Kidney (tissue), 22 donors: ENCODE measurements at places on chromosomes 4 and X. TPM values are rescaled to one million over a fixed set of nuclear protein-coding genes. Genes with fewer than 3 reads are reported as not detected.

DNA sequence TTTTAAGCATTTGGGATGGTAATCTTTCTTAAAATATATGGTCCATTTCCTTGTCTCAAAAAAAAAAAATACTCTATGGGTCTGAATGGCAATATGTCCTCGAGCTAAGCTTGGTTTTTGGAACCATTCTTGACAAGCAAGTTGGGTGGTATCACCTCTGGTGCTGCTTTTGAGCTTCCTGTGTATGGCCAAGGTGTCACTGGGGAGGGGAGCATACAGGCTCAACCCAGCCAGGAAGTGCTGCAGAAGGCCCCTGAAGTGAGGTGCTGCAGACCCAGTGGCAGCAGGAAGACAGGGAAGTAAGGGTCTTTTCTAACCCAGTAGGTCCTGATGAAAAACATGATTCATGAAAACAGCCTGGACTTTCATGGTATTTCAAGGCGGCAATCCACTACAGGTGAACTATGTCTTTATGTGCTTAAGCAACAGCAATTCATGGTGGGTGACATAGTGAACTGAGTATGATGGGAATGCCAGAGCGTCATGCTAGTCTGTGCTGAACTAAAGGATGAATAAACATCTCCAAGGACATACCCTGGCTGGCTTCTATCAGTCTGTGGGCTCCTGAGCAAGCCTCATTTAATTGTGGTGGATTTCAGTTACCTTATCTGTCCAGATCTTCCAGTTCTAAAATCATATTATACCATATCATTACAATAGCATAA is 15.1 kb downstream of the TRAPPC2 start:
- DNase-seq, result no peak

DNA sequence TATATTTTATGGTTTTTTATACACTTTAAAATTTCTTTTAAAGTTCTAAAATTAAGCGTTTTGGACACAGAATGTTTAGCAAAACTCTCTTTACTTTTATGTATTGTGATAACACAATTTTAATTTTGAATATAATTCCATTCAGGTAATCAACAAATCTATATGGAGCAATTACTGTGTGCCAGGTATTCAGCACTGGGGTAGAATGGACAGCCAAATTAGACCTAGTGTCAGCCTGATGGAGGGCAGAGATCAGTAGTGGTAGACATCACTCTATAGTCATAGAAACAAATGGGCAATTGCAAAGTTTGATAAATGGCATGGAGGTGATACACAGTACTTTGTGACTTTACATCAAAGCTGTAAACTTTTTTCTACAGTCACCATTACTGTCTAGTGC is 41.8 kb upstream of the UNC5C start:
- DNase-seq, result no peak

GRCh38 chrX:39595977-39596376 is 501.8 kb downstream of the BCOR start:
- DNase-seq, result no peak

DNA sequence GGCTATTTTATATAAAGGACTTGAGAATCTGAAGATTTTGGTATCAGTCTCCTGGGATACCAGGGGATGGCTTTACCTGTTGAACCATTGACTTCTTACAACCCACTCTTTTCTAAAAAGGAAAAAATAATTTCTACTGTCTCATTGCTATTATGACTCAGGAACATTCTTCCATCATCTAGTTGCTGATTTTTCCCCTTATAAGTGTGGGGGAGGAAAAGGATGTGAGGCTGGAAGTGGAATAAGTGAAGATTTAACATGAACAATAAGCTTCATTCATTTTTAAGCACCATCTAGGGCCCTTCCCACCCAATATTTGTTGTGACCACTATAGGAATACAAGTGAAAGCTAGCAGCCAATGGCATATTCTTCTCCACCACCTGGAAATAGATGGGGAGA is 10.6 kb upstream of the MND1 start:
- no peak for DNase-seq

- DNase-seq, result peak; percentile 86
Observed at GRCh38 chrX:131792789-131793462, 230.2 kb upstream of the STK26 start.

- DNase-seq, result peak; percentile 38
Observed at GRCh38 chrX:139844163-139844562, 88.7 kb downstream of the ATP11C start.

GRCh38 chr4:80336582-80336981 is 1.1 kb downstream of the CFAP299 start:
- peak; percentile 38 for DNase-seq

GRCh38 chr4:186260504-186261448 is 5.2 kb upstream of the F11 start:
- DNase-seq, result no peak

GRCh38 chr4:83657336-83657735 is 121.4 kb downstream of the GPAT3 start:
- no peak for DNase-seq

TRIM60 gene
- not detected for total RNA-seq

DNA sequence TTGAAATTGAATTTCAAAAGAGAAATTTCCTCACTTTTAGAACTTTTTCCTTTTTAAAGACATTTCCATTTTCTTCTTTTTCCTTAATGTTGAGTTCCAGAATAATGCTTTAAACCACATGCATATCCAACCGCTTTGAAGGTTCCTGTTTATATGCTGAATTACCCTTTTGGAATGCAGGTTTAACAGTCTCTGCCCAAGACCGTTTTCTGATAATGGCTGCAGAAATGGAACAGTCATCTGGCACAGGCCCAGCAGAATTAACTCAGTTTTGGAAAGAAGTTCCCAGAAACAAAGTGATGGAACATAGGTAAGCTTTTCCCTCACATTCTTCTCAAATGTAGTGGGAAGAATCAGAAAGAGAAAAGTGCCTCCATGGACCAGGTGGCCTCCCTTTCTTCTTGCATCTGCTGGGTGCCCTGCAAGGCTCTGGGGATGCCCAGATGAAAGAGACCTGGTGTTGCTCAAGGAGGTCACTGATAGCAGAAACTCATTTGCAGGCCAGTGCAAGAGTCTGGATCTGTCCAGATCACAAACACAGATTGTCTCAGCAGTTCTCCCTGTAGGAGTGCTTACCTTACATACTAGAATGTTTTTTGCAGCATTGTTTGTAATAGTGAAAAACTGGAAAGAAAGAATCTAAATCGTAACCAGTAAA is 42.9 kb downstream of the MOSPD2 start:
- no peak for DNase-seq

PAPSS1 gene
- 47.7 TPM for total RNA-seq

DNA sequence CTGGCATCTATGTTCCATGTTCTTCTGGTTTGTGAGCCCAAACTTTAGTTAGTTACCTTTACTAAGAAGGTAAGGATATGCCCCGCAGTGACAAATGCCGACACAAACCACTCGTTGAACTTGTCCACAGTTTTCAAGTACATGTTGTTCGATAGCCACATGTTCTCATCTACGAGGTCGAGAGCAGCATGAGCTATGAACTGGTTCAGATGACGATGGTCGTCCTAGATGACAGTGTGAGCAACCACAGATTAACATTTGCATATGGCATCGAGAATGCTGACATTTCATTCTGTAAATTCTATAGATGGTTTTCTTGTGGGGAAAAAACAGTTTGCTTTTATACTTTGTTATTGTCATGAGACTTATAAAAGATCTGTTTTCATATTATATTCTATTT is 18.0 kb downstream of the TRAPPC2 start:
- DNase-seq, result no peak

DNA sequence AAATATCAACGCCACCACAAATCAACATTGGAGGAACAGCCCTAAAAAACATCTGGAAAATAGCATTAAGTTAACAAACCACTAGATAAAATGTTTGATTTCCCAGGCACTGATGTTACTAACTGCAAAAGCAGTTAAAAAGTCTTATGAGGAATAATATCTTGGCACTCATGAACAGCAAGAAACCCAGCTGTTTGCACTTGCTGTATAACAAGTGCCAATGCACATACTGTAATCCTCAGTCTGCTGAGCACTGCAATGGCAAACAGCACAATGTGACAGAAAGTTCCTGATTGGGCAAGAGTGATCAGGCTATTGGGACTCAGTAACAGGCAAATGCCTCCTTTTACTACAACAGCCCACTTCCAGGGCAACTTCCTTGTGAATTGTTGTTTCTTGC is 20.8 kb upstream of the SEC24B start:
- no peak for DNase-seq

DNA sequence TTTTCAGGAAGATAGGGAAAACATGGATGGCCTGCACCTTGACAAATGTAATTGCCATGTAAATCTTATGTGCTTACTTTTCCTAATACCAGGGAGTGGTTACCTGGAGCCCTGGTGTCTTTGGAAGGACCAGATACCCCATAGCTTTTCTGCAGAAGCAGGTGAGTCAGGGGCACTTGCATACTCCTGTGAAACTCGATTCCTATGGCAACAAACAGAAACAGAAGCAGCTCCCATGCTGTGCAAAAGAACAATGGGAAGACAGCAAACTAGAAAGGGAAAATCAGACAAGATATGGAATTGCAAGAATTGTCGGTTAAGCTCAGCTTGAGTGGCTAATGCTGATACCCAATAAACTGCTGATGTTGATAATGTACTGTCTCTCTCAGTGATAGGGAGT is 117.4 kb upstream of the AFF2 start:
- no peak for DNase-seq

DNA sequence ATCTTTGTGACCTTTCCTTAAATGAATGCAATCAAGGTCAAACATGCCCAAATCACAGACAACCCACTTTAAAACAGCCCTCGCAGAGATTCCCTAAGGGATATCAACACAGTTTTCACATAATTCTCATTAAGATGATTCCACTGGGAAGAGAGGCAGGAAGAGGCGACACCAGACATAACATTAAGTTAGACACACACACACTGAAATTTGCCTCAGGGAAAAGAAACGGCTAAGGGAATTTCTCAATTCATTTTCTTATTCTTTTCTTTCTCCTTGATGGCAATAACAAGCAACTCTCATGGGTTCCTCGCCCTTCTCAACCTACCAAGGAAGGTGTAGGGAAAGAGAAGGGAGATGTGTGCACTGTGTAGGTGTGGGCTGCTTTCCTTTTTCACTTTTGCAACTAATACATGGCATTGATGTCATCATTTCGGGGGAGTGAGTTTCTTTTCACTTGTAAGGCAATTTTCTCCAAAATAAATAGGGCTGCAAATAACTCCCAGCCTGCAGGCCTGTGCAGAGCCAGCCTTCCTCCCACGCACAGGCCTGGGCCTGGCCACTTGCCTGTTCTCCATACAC is 41.4 kb downstream of the SOD3 start:
- no peak for DNase-seq

MAD2L1 gene
- total RNA-seq, result 1.9 TPM

DNA sequence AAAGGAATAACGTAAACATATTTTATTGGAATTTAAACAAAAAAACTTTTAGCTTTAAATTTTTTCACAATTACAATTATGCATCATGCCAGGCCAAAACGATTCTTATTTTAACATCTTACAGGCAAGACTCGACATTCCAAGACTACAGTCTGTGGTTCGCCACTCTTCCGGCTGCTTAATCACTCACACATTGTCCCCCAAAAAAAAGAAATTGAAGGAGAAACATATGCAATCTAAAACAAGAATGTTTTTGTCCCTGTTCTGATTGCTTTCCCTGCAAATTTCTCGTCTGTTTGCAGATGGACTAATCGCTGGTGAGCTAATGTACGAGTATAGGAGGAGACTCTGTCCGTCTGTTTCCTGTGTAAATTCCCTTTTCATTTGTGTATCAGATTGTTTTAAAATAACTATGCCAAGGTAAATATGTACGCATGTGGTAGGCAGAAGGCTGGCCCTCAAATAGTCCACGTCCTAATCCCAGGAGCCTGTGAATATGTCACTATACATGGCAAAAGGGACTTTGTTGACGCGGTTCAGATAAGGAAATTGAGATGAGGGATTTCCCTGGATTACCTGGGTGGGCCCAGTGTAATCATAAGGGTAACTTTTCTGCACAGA is 37.7 kb upstream of the MTNR1A start:
- no peak for DNase-seq

CXCL6 gene
- 8.2 TPM for total RNA-seq

IQCM gene
- total RNA-seq, result not detected

DKK2 gene
- 0.22 TPM for total RNA-seq

DNA sequence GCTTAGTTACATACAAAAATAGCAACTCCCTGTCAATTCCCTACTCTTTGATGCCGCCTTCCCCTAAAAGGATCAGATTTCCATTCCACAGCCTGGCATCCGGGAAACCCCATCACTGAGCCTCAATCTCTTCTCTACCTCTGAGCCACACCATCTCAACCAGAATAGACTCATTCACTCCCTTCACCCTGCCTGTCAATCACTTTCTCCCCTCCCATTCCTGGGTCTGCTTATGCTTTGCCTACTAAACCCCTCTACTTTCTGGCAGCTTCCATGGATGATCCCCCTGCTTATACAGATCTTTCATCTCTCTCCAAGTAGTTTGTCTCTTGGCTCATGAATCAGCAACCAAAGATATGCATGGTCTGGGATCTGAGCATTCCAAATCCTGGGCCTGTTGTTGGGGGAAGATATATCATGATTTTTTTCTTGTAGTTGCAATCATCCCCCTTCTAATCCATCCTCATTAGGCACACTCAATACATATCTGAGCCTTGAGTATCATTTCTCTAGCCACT is 2.6 kb downstream of the AMER1 start:
- no peak for DNase-seq

DNA sequence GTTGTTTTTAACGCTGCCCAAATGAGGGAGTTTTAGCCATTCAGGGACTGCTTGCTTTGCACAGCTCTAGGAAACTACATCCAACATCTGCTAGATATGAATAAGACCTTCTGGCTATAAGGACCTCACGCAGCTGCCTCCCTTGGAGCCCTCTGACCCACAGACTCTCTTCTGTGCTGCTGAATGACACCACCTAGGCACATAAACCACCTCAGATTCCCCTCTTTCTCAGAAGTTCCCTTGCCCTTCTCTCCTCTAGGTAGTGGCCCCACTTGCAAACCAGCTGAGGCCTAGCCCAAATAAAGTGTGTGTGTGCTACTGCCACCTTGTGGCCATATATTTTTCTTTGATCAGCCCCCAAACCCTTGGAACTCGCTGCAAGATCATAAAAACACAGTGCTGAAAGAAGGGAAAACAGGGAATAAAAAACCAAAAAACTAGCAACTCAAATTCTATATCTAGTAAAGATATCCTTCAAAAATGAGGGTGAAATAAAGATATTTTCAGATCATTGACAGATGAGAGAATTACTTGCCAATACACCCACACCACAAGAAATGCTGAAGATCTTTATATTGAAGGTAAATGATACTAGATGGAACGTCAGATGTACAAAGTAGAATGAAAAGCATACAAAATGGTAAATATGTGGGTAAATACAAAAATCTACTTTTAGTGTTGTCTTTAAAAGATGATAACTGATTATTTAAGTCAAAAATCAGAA is 265.9 kb downstream of the ADAMTS3 start:
- peak; percentile 55 for DNase-seq

- no peak for DNase-seq
Observed at GRCh38 chrX:123600181-123600580, 132.7 kb downstream of the THOC2 start.

DNA sequence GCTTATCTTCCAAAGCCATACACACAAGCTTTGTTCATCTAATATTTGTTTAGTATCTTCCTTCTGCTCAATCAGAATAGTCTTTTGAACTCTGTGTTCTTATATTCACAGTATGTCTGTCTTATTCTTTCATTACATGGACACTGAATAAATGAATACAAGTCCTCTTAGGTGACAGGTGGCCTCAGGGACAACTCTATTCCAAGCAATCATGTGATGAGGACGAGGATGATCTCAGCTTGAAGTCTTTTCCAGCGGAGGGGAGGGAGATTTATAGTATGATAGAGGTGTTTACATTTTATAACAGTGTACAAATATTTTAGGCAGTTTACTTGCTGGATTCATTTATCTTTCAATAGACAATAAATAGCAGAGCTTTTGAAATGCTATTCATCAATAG is 300.4 kb downstream of the NLGN4X start:
- DNase-seq, result no peak
